ENCODE measurements at places on chromosomes 4 and X. TPM values are rescaled to one million over a fixed set of nuclear protein-coding genes. Genes with fewer than 3 reads are reported as not detected.
A peak's percentile ranks its signal among the peaks of the same experiment; 100 is the strongest.

- peaks cover 49% of the 10 kb centered on the region for H3K4me1 ChIP-seq
- peak; percentile 16 for DNase-seq
- no peaks in the 10 kb centered on the region for H3K27me3 ChIP-seq
- peak overlapping the region; percentile 80 for H3K27ac ChIP-seq
- H3K4me3 ChIP-seq: peak overlapping the region; percentile 76
- H3K36me3 ChIP-seq: peaks cover 17% of the 10 kb centered on the region
Measured at GRCh38 chrX:9466124-9466495, 1.3 kb downstream of the TBL1X start.

DNA sequence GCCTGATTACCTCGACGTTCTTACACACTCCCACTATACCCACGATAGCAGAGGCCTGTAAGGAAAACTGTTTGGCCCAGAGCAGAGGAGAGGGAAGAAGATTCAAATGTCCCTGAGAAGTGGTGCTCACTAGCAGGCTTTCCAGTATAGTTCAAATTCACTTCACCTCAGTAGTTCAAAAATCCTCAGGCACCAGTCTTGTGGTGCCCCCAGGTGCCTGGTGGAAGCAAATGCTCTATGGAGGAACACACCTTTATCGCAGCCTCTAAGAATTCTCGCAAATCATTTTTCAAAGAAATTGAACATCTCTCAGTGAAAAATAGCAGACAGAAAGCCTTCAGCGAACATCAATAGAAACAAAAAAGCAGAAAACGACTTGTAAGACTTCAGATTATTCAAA is 12.2 kb upstream of the MTMR1 start:
- no peak overlapping the region for H3K4me3 ChIP-seq
- H3K4me1 ChIP-seq: peaks cover 4% of the 10 kb centered on the region
- DNase-seq: peak; percentile 12
- no peaks in the 10 kb centered on the region for H3K36me3 ChIP-seq
- H3K27ac ChIP-seq: no peak overlapping the region

DNA sequence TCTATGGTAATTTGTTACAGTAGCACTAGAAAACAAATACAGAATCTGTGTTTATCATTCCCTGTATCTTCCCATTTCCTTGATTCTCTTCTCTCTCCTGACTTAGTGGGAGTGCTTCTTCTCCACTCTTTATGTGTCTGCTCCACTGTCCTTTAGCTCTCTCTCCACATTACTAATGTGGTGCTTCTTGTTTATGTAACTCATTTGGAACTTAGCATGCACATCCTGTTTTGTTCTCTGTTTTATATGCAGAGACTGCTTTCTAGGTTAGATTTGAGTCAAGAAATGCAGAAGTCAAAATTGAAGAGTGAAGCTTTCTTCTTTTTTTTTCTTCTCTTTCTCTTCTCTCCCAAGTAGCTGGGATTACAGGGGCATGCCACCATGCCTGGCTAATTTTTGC is 25.9 kb downstream of the ADH1A start:
- no peak overlapping the region for H3K4me3 ChIP-seq
- H3K36me3 ChIP-seq: no peaks in the 10 kb centered on the region
- DNase-seq: no peak
- H3K27me3 ChIP-seq: peaks cover 2% of the 10 kb centered on the region

GRCh38 chr4:61468024-61468720 is 268.0 kb downstream of the ADGRL3 start:
- no peak for DNase-seq
- H3K4me1 ChIP-seq: no peaks in the 10 kb centered on the region
- no peak overlapping the region for H3K27ac ChIP-seq
- H3K4me3 ChIP-seq: no peak overlapping the region
- no peaks in the 10 kb centered on the region for H3K27me3 ChIP-seq

Gene KIAA1210
- not detected for total RNA-seq

Gene ADGRG4
- total RNA-seq: not detected

Gene TMEM128
- 17.8 TPM for total RNA-seq

Gene MFAP3L
- 0.27 TPM for total RNA-seq
